ENCODE measurements at places on chromosomes 3 and 15.

DNA sequence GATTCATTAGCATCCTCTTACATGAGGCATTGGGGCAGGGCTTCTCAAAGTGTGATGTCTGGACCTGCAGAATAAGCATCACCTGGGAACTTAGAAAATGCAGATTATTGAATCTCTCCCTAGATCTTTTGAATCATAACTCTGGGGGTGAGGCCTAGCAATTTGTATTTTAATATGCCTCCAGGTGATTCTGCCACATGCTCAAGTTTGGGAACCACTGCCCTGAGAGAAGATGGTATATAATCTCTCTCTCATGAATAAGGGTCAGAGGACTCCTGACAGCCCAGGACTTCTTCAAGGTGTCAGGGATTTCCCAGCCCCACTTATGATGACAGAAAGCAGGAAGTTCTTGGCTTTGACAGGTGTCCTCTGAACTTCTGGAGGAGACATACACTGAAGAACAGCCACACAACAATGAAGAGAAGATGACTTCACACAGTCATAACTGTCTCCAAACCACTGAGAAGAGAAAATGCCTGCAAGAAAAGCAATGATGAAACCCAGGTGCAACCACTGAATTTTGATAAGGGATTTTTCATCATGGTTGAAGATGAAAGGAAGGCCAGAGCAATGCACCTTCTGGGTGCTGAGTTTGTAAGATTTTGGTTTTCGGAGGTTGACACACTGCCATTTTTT lies 211.9 kb upstream of the MRPL3 start:
- no peak for DNase-seq

- DNase-seq: no peak
These were observed 779.0 kb downstream of the SQOR start for GRCh38 chr15:46413799-46414198.

DNA sequence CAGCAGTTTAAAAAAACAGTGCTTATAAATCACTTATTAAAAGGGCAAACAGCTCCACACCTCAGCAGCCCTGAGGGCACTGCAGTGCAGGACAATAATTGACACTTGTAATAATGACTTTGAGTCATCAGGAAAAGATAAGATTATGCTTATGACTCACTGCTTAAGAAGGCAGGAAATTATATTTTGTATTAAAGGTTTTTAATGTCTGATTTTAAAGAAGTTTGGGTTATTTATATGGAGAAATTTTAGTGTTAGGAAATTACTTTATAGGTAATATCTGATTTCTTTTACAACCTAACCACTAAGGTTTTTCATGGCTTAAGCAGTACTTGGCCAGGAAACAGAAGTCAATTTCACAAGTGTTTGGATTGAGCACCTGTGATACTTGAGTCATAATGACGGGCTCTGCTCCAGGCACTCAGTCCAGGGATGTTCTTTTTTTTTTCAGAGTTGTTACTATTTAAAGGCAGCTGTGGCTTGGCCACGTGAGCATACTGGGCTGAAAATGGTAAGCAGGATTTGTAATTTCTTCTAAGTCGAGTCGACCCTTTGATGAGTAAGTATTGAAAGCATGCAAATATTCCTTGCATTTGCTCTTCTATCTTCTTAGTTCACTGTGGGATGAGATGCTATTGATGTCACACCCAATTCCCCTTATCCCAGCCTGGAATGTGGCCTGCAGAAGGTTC lies 21.6 kb upstream of the SLC6A20 start:
- DNase-seq: peak; percentile 45

DNA sequence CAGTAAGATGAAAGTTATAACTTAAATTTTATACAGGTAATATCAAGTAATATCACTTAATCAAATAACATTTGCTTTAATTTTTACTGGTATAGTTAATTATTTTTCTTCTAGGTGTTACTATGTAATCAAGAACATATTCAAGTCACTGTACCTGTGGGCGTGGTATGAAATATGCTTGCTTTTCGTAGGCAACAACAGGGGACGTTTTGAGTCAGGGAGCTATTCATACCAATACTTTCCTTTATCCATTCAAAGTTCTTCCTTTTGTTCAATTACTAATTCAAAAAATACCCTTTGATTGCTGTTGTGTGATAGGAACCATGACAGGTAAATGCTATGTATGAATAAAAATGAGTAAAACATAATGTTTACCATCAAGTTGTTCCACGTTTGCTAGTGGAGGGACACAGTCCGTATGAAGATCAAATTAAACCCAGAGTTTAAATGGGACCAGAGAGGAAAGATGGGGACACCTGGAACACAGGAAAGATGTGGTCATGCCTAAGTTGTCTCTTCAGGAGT lies 654.0 kb upstream of the KCNMB2 start:
- no peak for DNase-seq

DNA sequence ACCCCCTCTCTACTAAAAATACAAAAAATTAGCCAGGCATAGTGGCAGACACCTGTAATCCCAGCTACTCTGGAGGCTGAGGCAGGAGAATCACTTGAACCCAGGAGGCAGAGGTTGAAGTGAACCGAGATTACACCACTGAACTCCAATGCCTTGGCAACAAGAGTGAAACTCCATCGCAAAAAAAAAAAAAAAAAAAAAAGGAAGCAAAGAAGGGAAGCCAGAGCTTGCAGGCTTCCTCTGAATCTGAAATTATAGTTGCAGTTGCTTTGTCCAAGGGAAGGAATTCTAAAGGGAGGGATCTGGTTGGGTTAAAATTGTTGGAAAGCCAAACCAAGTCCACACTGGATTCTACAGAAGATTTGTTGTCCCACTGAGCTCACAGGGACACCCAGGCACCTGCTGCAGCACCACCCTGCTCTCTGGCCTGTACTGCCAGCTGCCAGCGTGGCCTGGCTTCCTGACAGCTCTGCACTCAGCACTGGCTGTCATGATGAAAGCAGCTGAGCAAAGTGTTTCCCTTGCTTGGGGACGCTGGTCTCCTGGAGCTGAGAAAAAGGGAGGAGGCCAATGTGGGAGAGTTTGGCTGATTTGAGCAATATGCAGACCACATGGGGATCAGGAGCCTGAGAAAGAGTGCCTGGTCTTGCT lies 88.8 kb upstream of the HES1 start:
- no peak for DNase-seq

- DNase-seq: no peak
These were observed 70.3 kb upstream of the IQSEC1 start for GRCh38 chr3:13143381-13144004.

DNA sequence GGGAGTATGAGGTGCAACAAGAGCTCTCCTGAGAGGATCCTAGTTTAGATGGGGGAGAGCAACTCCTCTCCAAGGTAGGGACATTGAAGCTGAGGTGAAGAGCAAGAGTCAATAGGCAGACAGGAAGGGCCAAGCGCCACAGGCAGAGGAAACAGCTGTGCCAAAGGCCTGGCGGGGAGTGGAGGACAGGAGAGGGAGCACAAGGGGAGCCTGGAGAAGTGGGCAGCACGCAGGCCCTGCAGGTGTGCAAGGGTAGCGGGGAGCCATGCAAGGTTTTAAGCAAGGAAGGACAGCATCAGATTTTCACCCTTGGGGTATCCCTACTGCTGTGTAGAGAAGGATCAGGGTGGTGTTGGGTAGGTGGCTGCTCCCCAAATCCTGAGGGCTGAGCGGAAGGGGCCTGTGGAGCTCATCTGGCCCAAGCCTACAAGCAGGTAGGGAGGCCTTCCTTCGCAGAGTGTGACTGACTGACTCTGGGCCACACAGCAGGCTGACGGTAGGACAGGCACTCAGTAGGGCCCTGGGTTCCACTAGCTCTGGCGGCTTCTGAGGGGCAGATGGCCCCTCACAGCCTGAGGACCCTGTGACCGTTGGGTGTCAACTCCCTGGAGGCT lies 13.3 kb downstream of the CHST13 start:
- no peak for DNase-seq

- no peak for DNase-seq
These were observed 31.7 kb downstream of the SLCO2A1 start for GRCh38 chr3:133997871-133998635.

All from H54 (cell line).